ENCODE measurements at places on chromosomes 7 and 10.
A peak's percentile ranks its signal among the peaks of the same experiment; 100 is the strongest.

DNA sequence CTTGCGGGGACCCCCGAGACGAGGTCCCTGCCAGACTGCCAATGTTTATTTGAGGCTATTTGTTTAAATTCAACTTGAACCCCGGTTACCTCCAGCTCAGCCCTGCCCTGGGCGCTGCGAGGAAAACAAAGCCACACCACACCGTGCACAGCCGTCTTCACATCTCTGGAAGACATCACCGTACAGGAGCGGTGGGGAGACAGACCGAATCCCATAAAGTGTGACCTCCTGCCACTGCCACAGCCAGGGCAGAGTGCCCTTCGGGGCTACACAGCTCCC, 40.0 kb downstream of the PRKAG2 start:
- DNase-seq = no peak

DNA sequence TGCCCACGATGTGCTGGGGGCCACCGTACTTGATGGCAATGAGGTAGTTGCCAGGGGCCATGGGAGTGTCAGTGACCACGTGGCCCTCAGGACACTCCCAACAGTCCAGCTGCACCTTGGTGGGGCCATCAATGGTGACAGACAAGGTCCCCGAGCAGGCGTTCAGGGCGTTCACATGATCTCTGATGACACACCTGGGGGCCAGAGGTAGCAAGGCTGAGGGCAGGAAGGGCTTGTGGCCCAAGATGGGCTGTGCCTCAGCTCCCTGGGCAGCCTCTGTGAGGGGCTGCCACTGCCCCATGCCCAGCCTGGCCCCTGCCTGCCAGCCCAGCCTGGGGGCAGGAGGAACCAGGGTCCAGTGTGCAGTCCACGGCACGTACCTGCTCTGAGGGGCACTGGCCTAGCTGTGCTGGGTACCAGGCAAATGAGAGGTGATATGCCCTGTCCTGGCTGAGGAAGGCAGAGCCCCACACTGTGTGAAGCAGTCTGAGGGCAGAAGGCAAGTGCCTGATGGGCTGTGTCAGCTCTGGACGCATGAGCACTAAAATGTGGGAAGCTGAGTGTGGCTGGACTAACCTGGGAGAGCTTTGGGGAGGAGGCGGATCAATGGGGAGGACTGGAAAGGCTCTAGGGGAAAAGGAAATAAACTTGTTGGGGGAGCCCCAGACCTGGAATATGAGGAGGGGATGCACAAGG, 3.5 kb upstream of the KCP start:
- DNase-seq = no peak

DNA sequence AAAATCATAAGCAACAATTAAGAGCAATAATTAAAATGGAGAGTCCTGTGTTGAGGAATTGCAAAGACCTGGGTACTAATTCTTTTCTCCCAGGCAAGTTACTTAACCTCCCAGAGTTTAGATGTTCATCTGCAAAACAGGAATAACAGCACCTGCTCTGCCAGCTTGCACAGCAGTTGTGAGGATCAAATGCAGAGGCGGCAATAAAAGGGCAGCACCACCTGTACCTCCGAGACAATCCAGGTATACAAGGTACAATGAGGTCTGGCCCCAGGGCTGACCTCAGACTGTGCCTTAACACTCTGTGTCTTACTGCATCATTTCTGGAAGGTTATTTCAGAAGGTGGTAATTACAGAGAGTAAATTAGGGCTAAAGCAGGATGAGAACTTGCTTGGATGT, 14.5 kb upstream of the FAM204A start:
- no peak for DNase-seq

- DNase-seq = no peak
Measured at GRCh38 chr7:36746347-36746746, 22.1 kb upstream of the AOAH start.

GRCh38 chr7:751826-752225, 24.7 kb upstream of the PRKAR1B start:
- no peak for DNase-seq

DNA sequence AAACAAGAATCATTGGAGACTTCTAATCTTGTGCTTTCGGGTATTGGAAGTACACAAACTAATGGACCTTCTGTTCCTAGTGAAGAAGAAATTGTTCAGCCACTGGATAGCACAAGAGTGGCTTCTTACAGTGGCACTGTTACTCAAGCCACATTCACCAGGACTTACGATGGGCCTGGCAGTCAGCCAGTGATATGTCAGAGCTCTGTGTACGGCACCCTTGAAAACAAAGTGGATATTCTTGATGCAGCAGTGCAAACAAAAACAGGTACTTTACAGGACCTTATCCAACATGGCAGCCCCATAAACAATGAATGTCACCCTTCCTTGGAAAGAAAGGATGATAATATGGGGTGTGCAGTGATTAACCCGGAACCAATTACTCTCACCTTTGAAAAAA, 61.6 kb downstream of the TASOR2 start:
- DNase-seq = no peak

- DNase-seq = no peak
Measured at GRCh38 chr10:71582019-71582418, 137.6 kb downstream of the C10orf105 start.

- DNase-seq = no peak
Measured at GRCh38 chr7:33726582-33726981, 178.8 kb upstream of the BMPER start.

- DNase-seq = no peak
Measured at GRCh38 chr10:110324805-110325280, 20.1 kb upstream of the SMNDC1 start.

- DNase-seq = peak; percentile 55
Measured at GRCh38 chr10:43263551-43264343, 3.1 kb downstream of the RASGEF1A start.

- DNase-seq = peak; percentile 78
Measured at GRCh38 chr10:132836832-132837540, 51.0 kb upstream of the NKX6-2 start.

- DNase-seq = no peak
Measured at GRCh38 chr7:126541406-126541805, 711.3 kb downstream of the GRM8 start.
